Stimulated activated CD4-positive, alpha-beta T cell treated with anti-CD3 and anti-CD28 coated beads, Interleukin-1b, Interleukin-23, amount 100 ng/mL, for 1 hour (primary cell): ENCODE measurements at places on chromosomes 1 and 21.

- no peak for DNase-seq
Observed at GRCh38 chr1:91754348-91754747, 131.6 kb downstream of the TGFBR3 start.

DNA sequence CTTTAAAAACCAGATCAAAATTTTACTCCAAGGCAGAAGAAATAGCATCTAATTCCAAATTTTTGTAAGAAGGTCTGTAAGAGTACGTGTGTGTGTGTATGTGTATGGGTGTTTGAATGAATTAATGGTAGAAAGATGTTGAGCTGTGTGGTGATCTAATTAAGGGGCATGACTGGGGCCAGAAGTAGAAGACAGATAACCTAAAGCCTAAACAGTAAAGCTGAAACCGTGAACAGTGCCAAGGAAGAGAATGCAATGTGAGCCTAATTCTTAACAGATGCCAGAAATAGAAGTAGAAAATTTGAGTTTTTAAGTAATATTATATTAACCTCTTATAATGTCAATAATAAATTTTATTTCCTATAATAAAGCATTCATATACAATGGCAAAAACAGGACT lies 38.2 kb downstream of the BRINP3 start:
- DNase-seq: no peak

DNA sequence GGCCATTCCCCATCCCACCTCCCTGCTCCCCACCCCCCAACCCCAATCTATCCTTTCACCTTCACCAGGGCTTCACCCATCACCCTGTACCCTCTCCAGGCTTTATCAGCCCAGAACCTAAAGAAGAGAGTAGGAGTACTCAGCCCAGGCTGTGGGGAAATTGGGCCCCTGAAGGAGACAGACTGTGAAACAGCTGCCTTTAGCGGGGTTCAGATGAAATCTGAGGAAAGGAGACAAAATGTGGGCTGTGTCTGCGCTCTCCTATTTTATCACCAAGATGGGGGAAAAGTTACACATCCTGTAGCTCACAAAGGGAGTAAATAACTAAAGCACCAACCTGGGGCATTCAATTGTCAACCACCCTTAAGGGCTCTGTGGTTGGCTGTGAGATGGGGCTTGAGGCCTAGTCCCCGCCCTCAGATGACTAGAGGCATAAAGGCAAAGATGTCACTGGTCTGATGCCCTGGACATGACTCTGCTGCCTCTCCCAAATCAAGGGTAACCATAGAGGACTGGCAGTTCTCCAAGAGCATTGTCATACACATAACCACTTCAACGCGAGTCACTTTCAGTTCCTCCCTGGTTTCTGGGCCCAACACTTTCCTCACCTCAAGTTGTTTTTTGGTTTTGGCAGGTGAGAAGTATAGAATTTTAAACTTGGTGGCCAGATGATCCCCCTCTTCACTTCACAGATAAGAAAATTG lies 30.0 kb downstream of the SLC27A3 start:
- DNase-seq: peak; percentile 25

GRCh38 chr1:197466813-197467212 lies 198.8 kb downstream of the CRB1 start:
- no peak for DNase-seq

- DNase-seq: no peak
Observed at GRCh38 chr1:119160409-119160808, 20.0 kb upstream of the WARS2 start.

GRCh38 chr21:35203093-35203977 lies 154.2 kb upstream of the RUNX1 start:
- no peak for DNase-seq

- no peak for DNase-seq
Observed at GRCh38 chr21:45418301-45419071, 13.5 kb downstream of the COL18A1 start.

- DNase-seq: no peak
Observed at GRCh38 chr21:15875286-15875685, 145.5 kb downstream of the USP25 start.

DNA sequence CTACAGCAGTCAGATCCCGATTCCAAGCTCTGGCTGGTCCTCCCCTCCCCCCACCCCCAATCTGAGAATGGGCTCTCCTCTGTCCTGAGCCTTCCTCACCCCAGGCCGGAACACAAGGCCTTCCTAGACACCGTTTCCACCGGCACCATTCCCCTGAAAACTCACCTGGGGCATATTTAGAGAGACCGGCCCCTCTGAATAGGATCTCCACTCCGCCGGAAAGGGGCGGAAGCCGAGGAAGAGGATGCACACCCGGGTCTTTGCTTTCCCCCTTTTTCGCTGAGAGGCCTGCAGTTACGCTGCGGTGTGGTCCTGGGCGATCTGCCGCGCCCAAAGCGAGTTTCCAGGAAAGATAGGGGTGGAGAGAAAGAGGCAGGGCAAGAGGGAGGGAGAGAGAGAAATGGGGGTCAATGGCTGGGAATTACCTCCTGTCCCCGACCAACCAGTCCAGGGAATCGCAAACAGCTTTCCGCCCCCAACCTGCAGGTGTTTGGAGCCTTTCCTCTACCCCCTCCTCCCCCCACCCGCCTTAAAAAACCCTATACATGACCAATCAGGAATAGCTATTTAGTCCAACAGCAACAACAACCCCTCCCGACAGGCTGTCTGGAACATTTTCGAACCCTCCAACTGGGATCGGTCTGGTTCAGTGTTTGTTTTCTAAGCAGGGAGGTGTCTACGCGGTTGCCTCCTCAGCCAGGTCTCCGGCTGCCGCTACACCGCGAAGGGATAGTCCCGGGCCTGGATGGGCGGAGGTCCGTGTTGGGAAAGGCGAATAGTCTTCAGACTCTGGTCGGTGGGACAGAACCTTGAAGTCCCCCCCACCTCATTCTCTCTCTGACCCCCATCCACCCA lies 2.8 kb downstream of the TAL1 start:
- no peak for DNase-seq

DNA sequence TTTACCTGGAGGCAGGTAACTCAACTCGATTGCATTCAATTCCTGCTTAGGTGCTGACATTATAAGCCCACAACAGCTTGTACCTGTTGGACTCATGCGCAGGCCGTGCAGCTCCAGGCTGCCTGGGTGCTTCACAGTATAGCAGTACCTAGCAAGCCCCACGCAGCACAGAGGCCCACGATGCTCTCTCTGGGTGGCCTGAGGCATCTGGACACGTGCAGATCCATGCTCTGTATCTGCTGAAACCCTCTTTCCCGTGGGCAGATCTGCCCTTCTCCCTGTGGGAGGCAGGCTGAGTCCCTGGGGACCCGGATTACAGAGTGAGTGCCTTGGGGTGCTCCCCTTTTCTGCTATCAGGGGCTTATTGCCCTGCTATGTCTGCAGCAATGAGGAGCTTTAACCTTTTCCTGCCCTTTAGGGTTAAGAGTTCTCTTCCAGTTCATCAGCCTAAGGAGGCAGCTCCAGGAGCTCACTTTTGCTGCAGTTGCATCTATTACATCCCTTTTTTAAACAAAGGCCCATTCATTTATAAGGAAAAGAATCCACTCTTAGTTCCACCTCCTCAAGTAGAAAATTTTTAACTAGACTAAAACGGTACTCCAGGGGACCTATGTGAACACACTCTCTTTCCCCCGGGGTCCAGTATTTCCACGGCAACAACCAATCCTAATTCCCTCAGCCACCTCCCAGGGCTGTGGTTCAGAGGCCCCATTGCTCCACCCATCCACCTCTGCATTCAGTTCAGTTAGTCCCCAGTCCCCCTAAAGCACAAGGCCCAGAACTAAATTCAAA lies 19.3 kb downstream of the ITPKB start:
- no peak for DNase-seq

DNA sequence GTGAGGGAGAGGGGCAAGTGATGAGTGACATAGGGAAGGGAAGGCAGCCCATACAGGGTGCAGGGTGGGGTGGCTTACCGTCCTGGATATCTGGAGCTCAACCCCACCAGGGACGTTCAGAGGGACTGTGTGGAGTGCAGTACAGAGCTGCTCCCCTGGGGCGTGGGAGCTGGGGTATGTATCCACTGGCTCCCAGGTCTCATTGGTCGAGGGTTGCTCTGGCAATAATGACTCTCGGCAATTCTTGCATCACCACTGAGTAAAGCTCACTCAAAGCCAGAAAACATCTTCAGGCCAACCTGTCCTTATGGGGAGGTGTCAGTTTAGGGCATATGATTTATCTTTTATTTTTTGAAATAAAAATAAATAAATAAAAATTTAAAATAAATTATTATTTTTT lies 43.2 kb upstream of the RUNX3 start:
- no peak for DNase-seq

DNA sequence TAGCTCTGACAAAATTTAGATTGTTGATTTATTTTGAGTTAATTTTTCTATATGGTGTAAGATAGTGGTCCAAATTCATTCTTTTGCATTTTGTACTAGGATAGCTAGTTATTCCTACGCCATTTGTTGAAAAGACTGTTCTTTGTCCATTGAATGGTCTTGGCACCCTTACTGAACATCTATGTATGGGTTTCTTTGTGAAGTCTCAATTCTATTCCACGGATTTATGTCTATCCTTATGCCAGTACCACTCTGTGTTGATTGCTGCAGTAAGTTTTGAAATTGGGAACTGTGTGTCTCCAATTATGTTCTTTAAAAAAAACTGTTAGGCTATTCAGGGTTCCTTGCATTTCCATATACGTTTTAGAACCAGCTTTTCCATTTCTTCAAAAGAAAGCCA lies 145.7 kb downstream of the ZNF644 start:
- DNase-seq: no peak

- no peak for DNase-seq
Observed at GRCh38 chr1:225878282-225878681, 3.9 kb downstream of the TMEM63A start.

DNA sequence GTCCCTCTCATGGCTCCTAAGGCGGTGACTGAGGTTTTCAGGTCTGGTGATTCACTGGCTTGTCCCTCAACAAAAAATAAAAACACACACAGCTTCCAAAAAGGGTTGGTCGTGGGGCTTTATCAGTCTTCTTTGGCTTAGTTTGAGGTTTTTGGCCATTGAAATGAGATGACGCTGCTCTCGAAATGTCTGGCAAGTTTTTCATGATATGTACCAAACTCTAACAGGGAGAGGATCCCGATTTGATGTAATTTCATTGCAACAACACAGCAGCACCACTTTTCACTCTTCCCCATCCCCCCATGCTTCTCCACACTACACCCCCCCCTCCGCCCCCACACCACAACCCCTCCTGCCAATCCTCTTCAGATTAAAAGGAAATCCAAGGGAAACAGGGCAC lies 187.1 kb upstream of the NFIA start:
- DNase-seq: no peak
